Esophagus squamous epithelium (tissue), 5 donors: ENCODE measurements at places on chromosomes 5 and 9.

GRCh38 chr5:162360373-162360931, 292.9 kb downstream of the GABRG2 start:
- DNase-seq = no peak

- no peak for DNase-seq
These were observed 101.2 kb downstream of the AOPEP start for GRCh38 chr9:94827584-94828304.

DNA sequence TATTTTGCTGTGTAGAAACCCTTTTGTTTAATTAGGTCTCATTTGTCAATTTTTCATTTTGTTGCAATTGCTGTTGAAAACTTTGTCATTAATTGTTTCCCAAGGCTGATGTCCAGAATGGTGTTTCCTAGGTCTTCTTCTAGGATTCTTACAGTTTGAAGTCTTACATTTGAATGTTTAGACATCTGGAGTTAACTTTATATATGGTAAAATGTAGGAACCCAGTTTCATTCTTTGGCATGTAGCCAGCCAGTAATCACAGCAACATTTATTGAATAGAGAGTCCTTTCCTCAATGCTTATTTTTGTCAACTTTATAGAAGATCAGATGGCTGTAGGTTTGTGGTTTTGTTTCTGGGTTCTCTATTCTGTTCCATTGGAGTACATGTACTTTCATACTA, 1290.8 kb upstream of the CDH9 start:
- DNase-seq = no peak

DNA sequence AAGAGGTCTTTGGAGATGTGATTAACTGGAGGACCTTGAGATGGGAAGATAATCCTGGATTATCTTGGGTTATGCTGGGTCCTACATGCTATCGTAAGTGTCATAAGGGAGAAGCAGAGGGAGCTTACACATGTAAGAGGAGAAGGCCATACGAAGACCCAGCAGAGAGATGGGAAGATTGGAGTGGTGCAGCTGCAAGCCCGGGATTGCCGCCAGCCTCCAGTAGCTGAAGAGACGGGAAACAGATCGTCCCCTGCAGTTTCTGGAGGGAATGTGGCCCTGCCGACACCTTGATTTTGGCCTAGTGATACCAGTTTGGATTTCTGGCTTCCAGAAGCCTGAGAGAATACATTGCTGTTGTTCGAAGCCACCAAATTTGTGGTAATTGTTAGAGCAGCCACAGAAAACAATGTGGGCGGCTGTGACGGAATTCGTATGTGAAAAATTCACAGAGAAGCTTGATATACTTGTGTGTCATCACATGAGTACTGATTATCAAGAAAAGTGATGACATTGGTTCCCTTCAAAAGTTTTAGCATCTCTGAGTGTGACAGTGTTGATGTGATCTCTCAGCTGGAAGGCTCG, 86.9 kb downstream of the CYFIP2 start:
- DNase-seq = no peak
